ENCODE measurements at places on chromosomes 13 and 19.
A peak's percentile ranks its signal among the peaks of the same experiment; 100 is the strongest.

DNA sequence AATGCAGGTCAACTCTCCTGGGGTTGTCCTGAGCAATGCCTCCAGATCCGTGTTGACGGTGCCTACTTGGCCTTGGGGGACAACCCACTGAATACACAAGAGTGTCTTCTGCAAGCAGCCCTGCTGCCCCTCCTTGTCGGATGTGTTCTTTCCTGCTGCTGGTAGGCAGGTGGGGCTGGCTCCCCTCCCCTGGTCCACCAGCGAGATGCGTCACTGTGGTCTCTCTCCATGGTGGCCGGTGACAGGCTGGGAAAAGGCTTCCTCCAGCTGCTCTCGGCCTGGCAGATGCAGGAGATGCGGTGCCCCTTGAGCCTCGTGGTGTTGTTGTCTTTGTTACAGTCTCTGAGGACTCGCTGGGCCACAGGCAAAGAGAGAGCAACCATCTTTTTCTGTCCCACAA, 84.9 kb downstream of the RGCC start:
- DNase-seq = no peak

DNA sequence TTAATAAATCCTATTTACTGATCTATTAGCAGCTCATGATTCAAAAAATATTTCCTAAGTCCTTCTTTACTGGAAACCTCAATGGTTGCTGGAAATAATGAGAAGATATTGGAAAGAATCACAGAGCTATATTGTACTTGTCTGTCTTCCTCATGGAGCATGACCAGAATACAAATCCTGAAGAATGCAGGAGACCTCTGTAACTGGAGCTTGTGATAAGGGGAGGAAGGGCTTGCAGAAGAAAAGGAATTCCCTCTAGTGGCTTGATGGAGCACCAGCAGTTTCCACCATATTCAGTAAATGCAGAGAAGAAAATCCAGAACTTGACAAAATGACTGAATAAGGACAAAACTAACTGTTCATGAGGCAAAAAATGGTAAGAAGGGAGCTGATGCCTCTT, 1333.1 kb downstream of the EFNB2 start:
- no peak for DNase-seq

GRCh38 chr13:23963184-23963931, 66.1 kb upstream of the C1QTNF9B start:
- DNase-seq = no peak

- DNase-seq = no peak
These were observed 4.9 kb downstream of the BAX start for GRCh38 chr19:48959341-48960239.

DNA sequence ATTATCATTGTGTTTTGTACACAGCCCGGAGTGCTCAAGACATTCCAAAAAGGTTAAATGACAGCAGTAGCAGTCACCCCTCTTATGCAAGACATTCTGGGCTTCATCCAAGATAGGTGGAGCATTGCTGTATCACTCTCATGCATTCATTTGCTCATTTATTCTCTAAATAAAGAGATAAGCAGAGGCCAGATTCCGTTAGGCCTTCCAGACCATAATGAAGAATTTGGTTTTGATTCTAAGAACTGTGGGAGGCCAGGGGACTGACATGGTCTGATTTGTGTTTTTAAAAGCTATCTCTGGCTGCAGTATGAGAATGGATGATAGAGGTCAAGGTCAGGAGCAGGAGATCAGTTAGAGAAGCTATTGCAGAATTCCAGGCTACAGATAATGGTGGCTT, 145.8 kb downstream of the KCNRG start:
- DNase-seq = no peak

DNA sequence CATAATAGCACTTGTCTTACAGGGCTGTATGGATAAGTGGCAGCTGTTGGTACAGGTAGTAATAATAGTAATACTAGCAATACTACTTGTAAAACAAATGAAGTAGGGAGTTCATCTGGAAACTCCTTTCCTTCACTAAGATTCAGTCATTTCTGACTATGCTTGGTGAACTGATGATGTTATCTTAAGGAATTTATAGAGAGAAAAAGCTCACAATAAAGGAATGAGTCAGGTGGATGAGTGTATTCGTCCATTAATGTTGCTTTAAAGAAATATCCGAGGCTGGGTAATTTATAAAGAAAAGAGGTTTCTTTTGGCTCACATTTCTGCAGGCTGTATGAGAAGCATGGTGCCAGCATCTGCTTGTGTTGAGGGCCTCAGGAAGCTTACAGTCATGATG, 477.3 kb downstream of the KLF12 start:
- no peak for DNase-seq

DNA sequence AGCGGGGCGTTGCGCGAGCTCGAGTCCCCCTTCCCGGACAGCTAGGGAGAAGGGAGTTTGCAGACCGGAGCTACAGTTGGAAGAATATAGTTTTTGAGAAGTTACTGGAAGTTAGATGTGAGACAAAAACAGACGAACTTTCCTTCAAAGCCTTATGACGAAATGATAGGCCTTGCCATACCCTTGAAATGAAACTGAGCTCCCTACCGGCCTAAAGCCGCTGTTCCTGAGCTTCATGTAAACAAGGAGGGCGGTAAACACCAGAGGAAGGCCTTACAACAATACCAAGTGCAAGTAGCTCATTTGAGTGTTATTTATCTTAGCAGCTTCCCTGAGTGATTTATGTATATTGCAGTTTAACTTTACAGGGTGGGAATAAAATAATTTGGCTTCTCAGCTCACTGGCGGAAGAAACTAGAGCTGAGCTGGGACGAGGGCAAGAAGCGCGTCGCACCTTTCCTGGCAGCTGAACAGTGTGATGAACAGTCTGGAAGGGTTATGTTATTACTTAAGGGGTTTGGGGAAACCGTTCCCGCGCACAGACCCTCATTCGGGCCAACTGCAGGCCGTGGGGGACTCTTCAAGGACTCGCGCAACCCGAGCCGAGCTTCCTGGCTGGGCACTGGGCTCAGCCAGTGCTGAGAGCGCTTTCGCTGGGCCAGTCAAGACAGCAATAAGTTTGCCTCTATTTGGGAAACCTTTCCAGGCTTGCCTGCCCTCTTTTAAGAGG, 111.2 kb downstream of the KCNRG start:
- DNase-seq = peak; percentile 58

Measured in CD4-positive, alpha-beta T cell treated with Interleukin-10 for 1 hour (primary cell).